HuH-7.5 (cell line): ENCODE measurements at places on chromosomes 12 and 14.

DNA sequence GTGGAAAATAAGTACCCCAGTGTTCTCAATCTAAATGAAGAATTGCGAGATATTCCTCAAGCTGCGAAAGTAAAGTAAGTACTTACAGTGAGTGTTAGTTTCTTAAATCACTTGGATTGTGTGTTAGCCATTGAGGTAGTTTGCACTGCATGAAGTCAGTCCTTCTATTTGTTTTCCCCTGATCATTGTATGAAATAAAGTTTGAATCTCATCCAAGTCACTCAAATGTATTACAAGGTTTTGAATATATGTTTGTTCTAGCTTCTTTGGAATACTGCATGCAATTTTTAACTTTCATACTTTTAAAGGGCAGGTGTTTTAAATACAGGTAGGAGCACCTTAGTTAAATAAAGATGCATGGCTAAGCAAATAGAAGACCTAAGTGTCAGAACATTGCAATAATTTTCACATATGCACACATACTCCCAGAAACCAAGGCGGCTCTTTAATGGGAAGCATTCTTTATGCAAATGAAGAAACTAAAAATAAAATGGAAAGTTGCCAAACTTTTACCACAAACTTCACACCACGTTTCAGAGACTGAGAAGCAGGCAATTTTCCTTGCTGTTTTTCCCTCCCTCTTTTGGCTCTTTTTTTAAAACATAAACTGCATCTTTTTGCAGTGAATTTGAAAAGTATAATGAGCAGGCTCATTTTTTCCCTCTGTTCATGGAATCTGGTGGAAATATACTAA lies 105.6 kb downstream of the GPR135 start:
- DNase-seq: no peak

DNA sequence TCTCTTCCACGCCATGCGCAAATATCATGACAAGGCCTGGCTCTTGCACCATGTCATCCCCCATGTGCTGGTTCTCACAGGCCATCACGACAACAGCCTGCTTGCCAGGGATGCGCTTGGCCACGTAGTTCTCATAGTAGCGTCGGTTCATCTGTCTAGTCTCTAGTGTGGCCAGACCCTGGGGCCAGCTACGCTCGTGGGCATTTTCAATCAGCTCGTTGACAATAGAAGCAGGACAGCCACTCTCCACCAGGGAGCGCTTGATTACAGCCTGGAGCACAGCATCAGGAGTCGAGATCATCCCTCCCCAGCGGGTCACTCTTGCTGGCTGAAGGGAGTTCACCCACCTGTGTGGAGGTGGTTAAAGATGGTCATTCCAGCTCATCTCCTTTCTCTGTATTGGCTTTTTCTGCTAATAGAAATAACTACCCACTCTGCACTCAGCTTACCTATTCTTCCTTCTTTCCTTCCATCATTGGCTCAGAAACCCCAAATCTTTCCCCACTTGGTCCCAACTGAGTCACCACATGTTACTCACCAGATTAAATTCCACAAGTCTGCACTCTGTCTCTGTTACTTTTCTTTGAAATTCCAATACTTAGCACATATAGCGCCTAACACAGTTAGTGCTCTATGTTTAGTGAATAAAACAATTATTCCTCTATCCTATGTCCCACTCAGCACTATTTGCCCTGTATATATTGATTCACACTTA lies 15.1 kb downstream of the RNF41 start:
- DNase-seq: peak; percentile 66

GRCh38 chr12:12488823-12489550 lies 73.7 kb downstream of the DUSP16 start:
- no peak for DNase-seq

GRCh38 chr14:54564071-54564867 lies 2.7 kb upstream of the SAMD4A start:
- peak; percentile 27 for DNase-seq

- DNase-seq: no peak
These were observed 72.9 kb downstream of the PRIMA1 start for GRCh38 chr14:93715279-93715927.

DNA sequence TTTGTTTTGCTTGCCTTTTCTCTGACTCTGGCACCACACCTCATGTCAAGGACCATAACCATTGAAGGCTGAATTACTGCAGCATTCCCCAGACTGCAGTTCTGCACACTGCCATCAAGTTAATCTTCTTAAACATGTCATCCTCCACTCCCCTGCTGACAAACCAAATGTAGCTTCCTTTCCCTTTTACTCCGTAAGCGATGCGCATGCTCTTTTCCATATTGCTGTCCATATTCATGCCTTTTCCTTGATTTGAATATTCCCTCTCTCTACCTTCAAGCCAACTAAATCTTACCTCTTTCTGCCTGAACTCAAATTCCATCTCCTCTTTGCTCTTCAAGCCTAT lies 13.6 kb downstream of the GPX2 start:
- no peak for DNase-seq

- DNase-seq: no peak
These were observed 93.4 kb downstream of the DIO2 start for GRCh38 chr14:80117876-80118275.

DNA sequence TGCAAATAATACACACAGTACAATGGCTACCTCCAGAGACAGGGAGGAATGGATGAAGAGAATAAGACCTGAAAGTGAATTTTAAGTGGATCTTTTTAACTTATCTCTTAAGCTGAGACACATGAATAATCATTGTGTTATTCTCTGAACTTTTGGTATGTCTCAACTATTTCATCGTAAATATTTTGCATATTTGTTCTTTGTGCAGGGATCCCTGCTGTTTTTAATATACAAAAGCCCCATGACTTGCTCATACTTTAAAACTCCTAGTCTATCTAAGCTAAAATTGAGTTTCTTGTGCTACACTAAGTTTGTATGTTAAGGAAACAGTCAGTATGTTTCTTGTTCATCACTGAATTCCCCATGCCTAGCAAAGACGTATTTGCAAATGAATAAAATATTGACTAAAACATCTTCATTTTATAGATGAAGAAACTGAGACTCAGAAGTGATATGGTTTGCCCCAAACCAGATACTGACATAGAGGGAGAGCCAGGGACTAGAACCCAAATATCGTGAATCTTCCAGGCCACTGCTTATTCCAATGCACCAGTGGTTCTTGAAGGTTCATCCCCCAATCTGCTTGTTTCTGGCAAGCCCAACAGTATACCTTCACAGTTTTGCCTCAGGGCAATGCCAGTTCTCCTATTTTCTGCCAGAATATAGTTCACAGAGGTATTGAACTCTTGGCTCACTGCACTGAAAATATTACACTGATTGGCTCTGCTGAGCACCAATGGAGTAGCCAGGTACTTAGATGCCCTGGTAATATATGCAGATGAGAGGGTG lies 356.9 kb downstream of the MED13L start:
- DNase-seq: no peak
